ENCODE measurements at places on chromosomes 1 and 21.

DNA sequence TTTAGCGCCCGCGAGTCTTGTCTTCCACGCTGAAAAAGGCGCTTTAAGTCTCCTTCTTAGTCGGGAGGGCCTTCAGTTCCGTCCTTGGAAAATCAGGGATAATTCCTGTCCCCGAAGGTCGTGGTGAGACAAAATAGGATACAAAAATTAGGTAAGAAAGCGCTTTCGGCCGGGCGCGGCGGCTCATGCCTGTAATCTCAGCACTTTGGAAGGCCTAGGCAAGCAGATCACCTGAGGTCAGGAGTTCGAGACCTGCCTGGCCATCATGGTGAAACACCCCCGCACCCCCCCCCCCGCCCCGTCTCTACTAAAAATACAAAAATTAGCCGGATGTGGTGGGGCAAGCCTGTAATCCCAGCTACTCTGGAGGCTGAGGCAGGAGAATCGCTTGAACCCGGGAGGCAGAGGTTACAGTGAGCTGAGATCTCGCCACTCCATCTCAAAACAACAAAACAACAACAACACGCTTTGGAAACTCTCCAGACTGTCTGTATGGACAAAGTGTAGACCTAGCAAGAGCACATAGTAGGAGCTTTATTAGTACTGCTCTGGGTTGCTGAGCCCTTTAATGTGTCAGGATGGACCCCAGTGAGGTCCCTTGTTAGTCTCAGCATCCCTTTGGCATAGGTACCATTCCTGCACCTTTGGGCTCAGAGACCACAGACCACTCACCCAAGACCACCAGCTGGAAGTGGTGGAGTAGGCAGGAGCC lies 790 bp upstream of the TMEM54 start:
- DNase-seq: no peak

DNA sequence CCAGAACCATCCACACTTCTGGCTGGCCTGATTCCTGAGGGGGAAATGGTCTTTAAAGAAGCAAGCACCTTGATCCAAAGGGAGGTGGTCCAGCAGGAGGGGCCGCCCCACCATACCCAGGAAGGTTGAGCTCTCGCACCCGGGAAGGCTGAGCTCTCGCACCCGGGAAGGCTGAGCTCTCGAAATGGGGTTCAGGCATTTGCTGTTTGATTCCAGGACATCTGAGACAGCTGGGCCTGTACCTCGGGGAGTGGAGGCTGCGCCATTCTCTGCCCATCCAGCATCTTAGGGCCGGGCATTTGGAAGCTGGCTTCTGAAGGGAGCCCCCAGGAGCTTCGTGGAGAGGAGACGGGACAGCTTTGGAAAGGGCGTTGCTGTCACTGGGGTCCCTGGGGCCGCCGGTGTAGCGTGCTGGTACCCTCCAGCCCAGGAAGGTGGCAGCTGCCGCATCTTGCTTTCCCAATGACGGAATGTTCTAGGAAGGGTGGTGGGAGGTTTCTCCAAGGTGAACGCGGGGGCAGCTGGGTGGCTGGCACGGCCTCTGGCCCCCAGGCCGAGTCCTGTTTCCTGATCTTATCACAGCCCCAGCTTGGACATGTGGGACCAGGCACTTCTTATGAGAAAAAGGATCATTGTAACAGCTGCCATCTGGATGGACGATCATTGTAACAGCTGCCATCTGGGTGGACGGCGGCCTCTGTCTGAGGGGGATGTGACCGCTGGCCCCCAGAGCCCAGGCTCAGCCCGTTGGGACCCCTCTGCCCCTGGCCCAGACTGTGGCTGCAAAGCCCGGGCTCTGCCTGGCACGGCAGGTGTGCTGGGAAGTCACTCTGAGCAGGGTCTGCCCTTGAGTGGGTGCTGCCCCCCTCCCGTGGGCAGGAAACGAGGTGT lies 61.6 kb downstream of the COL18A1 start:
- DNase-seq: no peak

GRCh38 chr1:171172471-171172870 lies 12.6 kb upstream of the FMO2 start:
- no peak for DNase-seq

DNA sequence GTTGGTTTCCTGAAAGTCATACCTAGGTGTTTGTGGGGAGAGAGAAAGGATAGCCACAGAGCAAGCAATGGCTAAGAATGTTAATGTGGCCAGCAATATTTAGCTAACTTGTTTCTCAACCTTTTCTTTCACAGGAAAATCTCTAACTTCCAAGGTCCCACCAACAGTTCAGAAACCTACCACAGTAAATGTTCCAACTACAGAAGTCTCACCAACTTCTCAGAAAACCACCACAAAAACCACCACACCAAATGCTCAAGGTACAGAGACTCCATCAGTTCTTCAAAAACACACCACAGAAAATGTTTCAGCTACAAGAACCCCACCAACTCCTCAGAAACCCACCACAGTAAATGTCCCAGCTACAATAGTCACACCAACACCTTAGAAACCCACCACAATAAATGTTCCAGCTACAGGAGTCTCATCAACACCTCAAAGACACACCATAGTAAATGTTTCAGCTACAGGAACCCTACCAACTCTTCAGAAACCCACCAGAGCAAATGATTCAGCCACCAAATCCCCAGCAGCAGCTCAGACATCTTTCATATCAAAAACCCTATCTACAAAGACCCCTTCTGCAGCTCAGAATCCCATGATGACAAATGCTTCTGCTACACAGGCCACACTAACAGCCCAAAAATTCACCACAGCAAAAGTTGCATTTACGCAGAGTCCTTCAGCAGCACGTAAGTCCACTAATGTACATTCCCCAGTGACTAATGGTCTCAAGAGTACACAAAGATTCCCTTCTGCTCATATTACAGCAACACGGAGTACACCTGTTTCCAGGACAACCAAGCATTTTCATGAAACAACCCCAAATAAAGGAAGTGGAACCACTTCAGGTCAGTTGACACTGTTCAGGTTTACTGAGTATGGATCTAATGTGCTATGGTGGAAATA lies 15.3 kb downstream of the CD55 start:
- no peak for DNase-seq

DNA sequence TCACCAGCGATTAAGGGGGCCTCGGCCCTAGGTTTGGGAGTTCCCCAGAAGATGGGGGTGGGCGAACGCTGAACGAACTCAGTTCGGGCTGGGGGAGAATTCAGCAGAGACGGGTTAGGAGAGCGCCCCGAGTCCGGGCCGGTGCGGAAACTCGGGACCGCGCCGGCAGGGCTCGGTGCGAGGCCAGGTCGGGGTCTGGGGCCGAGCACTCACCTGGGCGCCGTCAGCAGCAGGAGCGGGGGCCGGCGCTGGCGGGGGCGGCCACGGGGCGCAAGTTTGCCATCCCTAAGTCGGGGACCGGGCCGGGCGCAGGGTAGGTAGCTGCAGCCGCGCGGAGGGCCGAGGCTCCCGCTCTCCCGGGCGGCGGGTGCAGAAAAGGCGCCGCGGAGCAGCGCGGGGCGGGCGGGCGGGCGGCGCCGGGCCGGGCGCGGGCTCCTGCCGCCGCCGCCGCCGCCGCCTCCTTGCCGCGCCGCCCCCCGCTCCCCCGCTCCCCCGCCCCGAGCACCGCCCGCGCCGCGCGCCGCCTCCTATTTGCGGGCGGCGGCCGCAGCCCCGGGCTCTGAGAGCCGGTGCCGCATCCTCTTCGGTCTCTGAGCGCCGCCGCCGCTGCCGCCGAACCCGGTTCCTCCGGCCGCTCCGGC lies 349 bp downstream of the ADGRB2 start:
- no peak for DNase-seq

- no peak for DNase-seq
These were observed 1.6 kb upstream of the DDX59 start for GRCh38 chr1:200671235-200671786.

DNA sequence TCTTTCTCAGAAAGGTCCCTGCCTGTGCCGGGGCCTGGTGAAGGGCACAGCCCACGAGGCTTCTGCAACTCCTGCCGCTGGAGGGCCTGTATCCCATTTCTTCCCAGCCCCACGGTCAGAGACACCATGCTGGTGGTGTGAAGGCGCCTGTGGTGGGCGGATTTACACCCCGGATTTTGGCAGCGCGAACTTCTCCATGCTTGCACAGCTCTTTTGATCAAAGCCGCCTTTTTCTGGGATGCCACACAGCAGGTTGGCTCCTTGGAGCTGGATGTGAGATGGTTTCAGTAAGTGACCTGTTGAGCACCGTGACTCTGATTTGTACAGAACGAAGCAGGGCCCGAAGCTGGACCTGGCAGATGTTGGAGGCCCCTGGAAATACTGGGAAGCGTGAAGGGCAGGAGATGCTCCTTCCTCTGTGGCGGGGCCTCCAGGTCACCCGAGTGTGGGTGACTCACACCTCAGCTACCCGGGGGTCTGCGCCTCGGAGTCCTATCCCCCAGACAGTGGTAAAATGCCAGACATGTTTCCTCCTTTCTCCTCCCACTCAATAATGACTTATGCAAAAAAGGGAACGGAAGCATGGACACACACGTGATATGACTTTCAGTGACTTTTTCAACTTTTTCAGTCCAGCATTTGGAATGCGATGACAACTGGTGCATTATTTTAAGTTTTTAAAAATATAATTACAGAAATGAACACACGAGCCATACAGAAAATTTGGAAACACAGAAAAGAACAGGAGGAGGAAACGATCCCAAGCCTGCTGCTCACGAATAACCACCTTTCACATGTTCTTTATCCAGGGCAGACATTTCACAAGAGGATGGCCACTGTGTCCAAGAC lies 9.0 kb downstream of the UMODL1 start:
- no peak for DNase-seq

- no peak for DNase-seq
These were observed 28.8 kb downstream of the EDN2 start for GRCh38 chr1:41455479-41456332.

DNA sequence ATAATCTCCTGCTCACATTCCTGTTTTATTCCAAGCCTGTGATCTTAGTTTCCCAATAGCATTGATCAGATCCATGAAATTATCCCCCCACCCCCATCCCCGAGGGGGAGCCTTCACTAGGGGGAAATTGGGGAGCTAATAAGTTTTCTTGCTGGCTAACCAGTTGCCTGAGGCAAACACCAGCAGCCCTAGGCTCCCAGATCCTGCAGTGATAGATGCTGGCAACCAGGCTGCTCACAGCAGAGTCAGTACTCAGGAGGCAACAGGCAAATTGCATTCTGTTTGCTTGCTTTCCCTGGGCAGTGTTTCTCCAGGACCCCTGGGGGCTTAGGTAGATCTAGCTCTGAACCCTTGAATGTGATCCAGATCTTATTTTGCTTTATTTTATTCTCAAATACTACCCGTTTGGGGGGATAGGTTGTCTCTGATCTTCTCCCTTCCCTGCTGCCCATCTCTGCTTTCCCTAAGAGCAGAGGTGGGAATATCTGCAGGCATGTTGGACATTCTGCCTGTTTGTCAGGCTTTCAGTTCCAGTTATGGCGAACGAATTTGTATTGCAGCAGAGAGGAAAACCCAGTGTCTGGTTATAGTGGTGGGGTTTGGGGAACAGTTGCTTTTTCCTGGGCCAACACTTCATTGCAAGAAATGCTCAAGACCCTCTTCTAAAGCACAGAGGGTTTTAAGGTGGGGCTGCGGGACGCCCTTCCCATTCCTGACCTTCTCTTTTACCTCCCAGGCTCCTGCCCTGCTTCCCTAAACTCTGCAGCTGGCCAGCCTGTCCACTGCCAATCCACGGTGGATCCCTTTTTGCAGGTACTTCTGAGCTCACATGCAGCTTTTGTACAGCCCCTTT lies 289.8 kb upstream of the PLXNA2 start:
- DNase-seq: no peak

- DNase-seq: no peak
These were observed 87.4 kb downstream of the FASLG start for GRCh38 chr1:172746091-172746949.

GRCh38 chr1:32783851-32784250 lies 33.3 kb downstream of the YARS1 start:
- no peak for DNase-seq

DNA sequence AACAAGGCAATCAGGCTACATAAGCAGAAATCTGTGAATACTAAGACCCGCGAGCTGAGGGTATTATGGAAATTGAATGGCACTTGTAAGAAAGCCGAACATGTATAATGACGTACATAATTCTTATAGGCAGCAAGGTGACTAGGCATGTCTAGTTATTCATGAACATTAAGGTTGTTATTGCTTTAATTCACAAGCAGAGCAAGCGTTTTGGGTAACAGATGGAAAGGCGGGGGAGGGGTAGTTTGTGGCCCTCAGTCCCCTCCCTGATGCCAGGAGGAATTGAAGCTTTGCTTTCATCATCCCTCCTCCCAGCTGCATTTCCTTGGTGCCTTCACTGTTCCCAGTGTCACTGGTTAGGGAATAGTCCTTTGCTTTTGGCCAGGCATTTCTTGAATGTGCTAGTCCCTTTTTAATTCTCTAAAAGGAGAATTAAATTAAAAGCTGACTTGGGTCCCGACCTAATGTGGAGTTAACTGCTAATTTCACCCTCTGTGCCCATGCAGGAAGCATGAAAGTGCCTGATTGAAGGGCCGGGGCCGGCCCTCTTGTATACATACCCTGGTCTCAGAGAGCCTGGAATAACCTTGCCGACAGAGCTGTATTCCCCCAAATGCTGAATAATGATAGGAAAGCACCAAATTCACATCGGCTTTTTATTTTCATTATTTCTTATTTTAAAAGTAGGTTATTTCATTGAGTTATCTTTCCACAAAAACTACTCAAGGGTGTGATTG lies 42.5 kb downstream of the RYR2 start:
- DNase-seq: no peak

DNA sequence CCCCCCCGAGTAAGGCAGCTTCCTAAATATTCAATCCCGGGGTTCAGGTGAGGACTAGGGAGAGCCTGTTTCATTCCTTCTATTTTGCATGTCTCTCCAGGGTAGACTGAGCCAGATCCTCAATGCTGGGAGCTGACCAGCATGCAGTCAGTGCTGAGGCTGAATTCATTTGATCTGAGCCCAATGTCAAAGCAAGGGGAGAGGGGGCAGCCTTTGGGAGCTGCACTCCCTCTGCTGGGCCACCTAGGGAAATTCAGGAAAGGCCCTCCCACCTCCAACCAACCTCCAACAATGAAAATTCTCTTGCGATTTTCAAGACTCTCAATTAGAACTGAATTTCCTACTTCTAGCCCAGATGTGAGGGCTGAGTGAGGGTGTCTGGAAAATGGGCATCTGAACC lies 371.2 kb downstream of the NPHP4 start:
- no peak for DNase-seq

GRCh38 chr1:118148034-118148433 lies 37.0 kb downstream of the SPAG17 start:
- DNase-seq: no peak

DNA sequence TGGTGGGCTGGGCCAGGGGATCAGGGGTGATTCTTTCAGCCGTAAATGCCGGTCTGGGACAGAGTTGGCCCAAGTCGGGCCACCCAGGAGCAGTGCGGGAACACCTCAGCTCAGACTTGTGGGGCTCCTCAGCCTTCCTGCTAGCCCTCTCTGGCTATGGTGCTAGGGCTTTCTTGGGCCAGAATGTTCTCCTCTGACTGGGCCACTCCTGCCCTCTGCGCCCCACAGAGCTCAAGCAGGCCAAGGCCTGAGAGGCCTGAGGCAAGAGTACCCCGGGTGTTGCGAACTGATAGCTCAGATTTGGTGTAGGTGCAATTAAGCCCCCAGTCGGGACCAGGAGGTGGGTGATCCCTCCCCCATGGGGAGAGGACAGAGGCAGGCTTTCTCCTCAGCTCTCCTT lies 51.8 kb downstream of the LGR6 start:
- DNase-seq: no peak

All from stimulated activated CD4-positive, alpha-beta T cell treated with anti-CD3 and anti-CD28 coated beads, Interleukin-1b, Interleukin-23, amount 100 ng/mL, for 1 hour (primary cell).